T-helper 17 cell (primary cell): ENCODE measurements at places on chromosomes 16 and 17.

DNA sequence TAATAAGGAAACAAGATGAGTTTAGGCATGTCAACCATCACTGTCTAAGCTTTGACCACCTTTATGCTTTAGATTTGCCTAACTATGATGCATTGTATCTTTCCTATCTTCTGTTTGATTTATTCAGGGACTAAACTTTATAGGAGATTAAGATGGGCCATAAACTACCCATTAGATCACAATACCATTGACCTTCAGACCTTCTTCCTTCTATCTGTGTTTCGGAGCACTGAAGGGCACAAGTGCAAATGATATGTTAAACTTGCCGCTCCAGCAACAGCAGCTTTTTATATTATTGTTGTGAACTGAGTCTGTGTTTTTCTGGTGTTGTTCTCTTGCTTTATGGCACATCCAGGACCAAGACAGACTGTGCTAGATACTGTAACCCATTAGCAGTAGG lies 16.6 kb upstream of the ALDH3A2 start:
- no peak for DNase-seq

DNA sequence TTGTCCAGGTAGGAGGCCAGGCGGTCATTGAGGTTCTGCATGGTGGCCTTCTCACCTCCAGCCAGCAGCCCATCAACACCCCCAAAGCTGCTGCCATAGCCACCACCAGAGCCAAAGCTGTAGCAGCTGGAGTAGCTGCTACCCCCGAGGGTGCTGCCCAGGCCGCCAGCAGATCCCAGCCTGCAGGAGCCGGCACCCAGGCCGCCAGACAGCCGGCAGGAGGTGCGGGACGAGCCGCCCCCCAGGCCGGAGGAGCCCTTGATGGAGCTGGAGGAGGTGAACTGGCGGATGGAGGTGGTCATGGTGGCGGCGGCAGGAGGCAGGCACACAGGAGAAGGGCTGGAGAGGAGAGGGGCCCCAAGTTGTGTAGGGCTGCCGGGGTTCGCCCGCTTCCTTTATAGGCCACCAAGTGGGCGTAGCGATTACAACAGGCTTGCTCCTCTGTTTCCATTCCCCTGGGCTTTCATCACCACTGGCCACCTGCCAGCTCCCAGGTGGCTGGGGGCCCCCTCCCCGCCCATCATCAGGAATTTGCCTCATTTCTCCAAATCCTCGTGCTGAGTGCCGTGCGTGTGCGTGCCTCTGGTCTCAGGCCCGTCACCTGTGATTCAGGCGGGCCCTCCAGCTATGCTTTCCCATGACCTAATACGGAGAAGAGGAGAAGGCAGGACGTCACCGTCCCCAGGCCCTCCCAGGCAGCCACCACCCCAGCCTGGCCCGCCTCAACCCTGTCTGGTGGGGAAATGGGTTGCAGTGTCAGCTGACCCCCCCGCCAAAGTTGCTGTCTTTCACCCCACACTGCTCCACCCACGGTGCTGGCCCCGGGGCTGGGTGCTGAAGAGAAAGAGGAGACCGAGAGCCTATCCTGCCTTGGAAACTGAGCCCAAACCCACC lies at the start of gene KRT17:
KRT17 (minus strand) TSS at position 368 of the 894 bp plus-strand sequence; CDS start at position 302, 66 bp downstream.
- no peak for DNase-seq

GRCh38 chr17:44120851-44121605 lies 2.4 kb downstream of the HDAC5 start:
- no peak for DNase-seq

- no peak for DNase-seq
Measured at GRCh38 chr17:31467502-31468256, 76.2 kb downstream of the RAB11FIP4 start.

- DNase-seq, result no peak
Measured at GRCh38 chr16:68346892-68347480, 36.2 kb downstream of the PRMT7 start.

DNA sequence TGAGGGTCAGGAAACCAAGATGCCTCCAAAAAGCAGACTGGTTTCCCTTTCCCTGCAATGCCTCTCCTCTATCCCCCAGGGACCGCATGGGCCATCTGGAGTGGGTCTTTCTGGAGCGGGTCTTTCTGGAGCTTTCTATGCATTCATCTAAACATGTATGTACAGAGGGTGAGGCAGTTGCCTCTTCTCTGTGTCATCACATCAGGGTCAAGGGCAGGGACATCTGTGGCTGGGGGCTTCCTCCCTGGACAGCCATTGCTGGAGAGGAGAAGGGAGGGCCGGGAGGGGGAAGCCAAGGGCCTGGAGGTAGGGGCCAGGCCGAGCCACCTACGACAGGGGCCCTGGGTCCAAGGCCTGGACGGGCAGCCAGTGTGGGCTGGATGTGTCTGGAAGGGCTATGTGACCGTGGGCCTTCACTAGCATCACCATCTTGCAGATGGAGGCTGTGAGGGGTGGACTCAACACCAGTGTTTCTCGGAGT lies 840 bp downstream of the ADCY7 start:
- no peak for DNase-seq

- no peak for DNase-seq
Measured at GRCh38 chr17:57747221-57748017, 2.3 kb upstream of the CCDC182 start.

DNA sequence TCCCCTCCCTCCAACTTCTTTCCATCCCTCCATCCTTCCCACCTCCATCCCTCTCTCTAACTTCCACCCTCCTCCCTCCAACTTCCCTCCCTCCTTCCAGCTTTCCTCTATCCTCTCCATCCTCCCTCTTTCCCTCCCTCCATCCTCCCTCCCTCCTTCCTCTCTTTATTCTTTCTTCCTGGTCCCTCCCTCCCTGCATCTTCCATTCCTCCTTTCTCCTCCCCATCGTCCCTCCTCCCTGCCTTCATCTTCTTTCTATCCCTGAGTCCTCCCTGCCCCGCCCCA lies 11.8 kb downstream of the CACNG4 start:
- DNase-seq, result no peak

DNA sequence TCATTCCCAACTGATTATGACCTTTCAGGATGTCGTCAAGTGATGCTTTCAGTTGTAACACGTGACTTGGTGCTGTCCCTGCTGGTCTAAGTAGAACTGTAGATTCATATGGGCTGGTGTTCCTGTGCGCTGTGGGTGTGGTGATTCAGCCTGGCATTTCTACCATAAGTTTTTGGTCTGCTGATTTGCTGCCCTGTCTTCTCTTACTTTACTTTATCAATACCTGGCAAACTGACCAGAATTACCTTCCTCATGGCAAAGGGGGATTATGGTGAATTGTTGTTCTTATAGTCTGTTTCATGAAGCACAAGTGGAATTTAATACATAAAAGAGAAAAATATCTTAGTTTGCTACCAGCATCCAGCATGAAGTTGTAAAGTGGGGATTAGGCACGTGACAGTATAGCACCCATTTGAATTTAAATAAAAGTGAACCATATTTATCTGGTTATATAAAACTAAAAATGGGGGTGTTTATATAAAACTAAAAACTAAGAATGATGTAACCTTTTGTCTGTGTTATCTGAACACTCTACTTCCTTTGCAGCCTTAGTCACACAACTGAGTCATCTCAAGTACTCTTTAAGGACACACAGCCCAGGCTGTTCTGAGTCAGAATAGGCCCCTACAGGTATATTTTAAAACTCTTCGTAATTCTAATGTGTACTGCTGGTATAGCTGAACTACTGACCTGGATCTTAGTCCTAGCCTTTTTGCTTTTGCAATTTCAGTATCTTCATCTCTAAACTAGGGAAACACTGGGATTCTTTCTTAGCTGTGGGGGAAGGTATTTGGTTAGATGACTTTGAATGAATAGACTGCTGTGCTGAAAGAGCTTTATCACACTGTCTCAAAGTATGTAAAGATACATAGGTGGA lies 28.3 kb downstream of the TTC19 start:
- DNase-seq, result no peak

DNA sequence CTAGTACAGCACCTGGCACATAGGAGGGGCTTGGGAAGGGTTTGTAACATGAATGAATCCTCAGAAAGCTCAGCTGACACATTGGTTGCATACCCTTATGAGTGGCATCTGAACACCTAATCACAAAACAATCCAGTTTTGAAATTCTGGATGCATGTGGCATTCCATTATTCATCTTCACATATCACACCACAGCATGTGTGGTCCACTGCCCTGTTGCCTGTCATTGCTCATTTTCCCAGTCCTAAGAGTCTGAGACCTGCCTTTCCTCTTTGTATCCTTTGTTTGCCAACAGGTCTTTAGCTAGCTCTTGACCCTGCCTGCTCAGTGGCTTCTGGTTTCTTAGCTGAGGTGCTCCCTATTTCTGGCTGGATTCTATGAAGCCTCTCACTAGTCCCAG lies 170.8 kb upstream of the ASIC2 start:
- DNase-seq, result no peak

GRCh38 chr17:71417142-71417541 lies 703.7 kb upstream of the SOX9 start:
- no peak for DNase-seq

GRCh38 chr16:2331199-2331930 lies 9.2 kb downstream of the ABCA3 start:
- DNase-seq, result no peak

DNA sequence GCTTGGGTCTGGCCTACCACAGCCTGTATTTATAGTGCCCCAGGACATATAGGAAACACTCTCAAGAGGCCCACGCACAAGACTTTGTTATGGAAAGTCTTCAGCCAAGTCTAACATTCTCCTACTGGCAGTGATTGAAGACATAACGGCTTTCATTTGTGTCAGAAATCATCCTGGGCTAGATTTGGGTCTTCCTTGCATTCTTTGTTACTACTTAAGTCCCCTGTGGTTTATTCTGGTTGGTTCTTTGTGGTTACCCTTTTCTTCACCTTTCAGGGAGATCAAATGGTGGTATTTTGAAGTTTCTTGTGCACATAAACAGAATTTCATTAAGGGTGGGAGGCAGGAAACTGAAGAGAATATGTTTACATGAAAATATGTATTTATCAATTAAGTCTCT lies 37.7 kb downstream of the REXO5 start:
- no peak for DNase-seq

DNA sequence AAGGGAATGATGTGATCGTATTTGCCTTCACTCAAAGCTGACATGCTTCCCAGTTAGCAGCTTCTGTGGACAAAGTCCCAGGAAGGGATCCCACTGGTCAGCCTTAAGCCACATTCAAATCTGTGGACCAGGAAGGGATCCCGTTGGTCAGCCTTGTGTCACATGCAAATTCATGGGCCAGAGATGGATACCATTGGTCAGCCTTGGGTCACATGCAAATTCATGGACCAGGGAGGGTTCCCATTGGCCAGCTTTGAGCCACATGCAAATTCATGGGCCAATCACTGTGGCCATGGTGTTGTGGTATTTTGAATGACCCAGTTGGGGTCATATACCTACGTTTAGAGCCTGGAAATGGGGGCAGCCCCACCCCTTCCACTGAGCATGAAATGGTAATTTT lies 201.6 kb downstream of the HS3ST4 start:
- DNase-seq, result no peak

DNA sequence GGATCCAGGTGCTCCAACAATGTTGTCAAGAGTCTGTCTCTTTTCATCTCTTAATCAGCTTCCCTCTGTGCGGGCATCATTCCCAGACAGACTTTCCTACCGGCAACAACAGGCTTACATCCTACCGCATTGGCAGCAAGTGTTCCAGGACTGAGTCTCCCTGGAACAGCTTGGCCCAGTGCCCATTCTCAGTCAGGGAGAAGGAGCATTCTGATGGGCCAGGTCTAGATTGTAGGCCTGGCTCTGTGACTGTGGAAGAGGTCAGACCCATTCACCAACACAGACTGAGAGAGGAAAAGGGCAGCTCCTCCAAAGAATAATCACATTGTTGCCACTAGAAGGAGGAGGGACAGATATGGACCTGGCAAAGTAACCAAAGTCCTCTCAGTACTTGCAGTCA lies 68.1 kb upstream of the TMEM132E start:
- no peak for DNase-seq

DNA sequence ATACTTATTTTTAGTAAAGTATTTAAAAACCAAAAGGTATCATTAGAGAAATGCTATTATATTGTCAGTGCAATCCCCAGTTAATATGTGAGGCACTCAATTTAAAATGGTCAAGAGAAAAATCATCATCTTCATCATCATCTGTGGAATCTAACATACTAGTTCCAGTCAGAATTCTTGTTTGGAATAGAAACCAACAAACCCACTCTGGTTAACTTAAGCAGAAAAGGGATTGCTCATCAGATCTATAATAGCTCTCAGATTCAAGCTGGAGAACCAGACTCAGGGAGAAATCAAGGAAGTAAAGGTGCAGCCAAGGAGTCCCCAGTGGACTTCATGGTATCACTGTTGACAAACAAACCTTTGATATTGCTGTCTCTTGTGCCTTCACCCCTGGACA lies 43.7 kb upstream of the KCNJ16 start:
- DNase-seq, result no peak

- no peak for DNase-seq
Measured at GRCh38 chr16:24524855-24525677, 14.3 kb upstream of the RBBP6 start.

GRCh38 chr17:82247182-82247823 lies 18.5 kb downstream of the SLC16A3 start:
- no peak for DNase-seq

GRCh38 chr17:38897176-38897575 lies 27.3 kb downstream of the LASP1 start:
- DNase-seq, result no peak

DNA sequence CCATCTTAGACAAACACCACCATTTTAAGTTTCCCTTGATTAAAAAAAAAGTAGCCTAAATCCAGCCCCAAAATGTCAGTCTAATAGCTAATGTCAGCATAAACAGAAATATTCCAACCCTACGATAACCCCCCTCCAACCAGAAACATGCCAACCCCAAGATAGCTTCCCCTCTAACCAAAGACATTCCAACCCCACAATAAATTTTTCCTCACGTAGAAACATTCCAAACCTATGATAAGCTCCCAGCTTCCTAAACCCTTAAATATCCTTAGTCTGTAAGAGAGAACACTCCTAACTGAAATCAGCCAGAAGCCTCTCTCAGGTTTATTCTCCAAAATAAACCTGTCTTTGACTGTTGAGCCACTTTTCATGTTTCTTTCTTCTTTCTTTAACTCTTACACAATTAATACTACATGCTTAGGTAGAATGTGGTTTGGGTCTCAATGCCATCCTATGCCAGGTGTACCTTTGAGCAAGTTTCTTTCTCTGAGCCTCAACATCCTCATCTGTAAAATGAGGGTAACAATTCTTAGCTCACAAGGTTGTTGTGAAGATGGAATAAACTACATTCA lies 10.5 kb upstream of the KRT38 start:
- DNase-seq, result no peak

GRCh38 chr17:52105591-52105990 lies 52.9 kb downstream of the CA10 start:
- DNase-seq, result no peak

DNA sequence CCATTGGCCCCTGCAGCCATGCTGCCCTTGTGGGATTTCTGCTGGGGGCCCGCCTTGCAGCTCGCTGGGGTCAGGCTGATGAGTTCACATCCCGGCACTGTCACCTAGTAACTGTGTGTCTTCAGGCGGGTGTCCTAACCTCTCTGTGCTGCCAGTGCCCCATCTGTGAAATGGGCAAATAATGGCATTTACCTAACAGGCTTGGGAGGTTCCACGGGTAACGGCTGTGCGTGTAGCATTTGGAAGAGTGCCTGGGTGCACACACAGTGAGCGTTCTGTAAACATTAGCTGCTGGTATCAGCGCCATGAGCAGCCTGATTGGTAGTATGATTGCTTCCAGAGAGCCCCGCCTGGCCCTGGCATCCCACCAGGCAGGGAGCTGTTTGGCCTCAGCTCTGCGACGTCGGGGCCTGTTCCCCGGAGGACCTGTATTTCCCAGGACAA lies 167.3 kb upstream of the GSE1 start:
- DNase-seq, result no peak

GRCh38 chr16:56140645-56141044 lies 50.6 kb upstream of the GNAO1 start:
- DNase-seq, result no peak

- DNase-seq, result no peak
Measured at GRCh38 chr17:14268264-14268663, 31.6 kb upstream of the CDRT15 start.
